ENCODE measurements at places on chromosomes 4 and X. TPM values are rescaled to one million over a fixed set of nuclear protein-coding genes. Genes with fewer than 3 reads are reported as not detected.

DNA sequence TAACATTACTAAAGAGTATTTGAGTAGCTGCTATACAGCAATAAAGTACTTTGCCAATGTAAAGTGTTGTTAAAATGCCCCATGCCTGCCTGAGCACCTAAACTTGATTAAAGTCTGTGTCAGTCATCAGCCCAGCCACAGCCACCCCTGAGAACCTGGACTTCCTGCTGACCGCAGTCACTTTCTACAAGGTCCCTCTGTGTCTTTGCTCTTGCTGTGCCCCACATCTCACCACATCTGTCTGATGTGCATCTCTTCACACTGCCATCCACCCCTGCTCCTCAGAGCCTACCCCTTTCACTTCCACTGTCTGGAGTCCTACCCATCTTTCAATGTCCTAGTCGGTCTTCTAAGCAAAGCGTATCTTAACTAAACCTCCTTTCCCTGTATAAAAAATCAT, 25.7 kb downstream of the ALPK1 start:
- no peak for DNase-seq

DNA sequence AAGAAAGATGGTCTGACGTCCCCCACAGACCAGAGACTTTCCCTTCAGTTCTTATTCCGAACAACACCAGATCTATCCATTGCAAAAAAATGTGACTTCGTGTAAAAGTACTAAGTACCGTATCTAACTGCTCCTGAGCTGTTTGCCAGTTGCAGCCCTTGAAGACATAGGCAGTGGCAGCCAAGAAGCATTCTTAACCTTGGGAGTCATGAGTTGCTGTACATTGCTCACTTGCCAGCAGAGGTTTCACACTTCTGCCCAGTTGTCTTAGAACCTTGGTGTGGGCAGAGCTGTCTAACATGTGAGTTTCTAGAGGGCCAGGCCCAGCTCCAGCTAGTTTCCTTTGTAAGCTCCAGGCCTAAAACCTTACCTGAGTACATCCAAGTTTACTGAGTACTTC, 10.5 kb upstream of the CHRDL1 start:
- no peak for DNase-seq

The SCD5 gene
- 40.9 TPM for polyA plus RNA-seq

- no peak for DNase-seq
Observed at GRCh38 chr4:147332091-147332490, 148.8 kb upstream of the EDNRA start.

- DNase-seq: no peak
Observed at GRCh38 chr4:52204921-52205320, 153.8 kb downstream of the SPATA18 start.

The SPANXA2 gene
- polyA plus RNA-seq: not detected

- DNase-seq: no peak
Observed at GRCh38 chr4:85756938-85757337, 282.0 kb downstream of the ARHGAP24 start.

The SPON2 gene
- 19.3 TPM for polyA plus RNA-seq

GRCh38 chrX:123990602-123991001, 29.1 kb downstream of the STAG2 start:
- DNase-seq: no peak

DNA sequence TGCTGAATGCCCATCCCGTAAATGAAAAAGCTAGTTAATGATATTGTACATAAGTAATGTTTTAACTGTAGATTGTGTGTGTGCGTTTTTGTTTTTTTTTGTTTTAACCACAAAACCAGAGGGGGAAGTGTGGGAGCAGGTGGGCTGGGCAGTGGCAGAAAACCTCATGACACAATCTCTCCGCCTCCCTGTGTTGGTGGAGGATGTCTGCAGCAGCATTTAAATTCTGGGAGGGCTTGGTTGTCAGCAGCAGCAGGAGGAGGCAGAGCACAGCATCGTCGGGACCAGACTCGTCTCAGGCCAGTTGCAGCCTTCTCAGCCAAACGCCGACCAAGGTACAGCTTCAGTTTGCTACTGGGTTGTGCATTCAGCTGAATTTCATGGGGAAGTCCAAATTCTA, at the start of gene SPP1:
Gene SPP1 (plus strand): TSS at position 249 of the 400 bp plus-strand sequence. CDS start 1,182 bp downstream, outside the sequence.
- no peak for DNase-seq

GRCh38 chr4:26150948-26151347, 169.9 kb upstream of the RBPJ start:
- no peak for DNase-seq

The F9 gene
- polyA plus RNA-seq: not detected

The RAB9B gene
- 2.7 TPM for polyA plus RNA-seq

The HS3ST1 gene
- polyA plus RNA-seq: 3.7 TPM

The PCYT1B gene
- polyA plus RNA-seq: 9.8 TPM

DNA sequence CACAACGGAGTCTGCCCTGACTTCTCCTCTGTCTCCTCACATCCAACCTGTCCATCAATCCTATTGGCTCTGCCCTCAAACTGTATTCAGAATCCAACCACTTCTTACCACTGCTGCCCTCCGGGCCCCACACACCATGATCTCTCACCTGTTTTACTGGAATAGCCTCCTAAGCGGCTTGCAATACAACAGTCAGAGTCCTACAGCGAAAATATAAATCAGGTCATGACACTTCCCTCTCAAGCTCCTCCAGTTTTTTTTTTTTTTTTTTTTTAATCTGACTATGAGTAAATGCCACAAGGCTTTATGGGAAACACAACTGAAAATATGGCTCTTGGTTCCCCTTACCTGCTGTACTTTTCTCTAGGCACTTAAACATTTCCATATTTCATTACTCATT, 42.8 kb downstream of the SHISA3 start:
- no peak for DNase-seq

Measured in right lung (tissue), 10 donors.